ENCODE measurements at places on chromosomes 11 and 22. TPM values are rescaled to one million over a fixed set of nuclear protein-coding genes. Genes with fewer than 3 reads are reported as not detected.
A peak's percentile ranks its signal among the peaks of the same experiment; 100 is the strongest.

DNA sequence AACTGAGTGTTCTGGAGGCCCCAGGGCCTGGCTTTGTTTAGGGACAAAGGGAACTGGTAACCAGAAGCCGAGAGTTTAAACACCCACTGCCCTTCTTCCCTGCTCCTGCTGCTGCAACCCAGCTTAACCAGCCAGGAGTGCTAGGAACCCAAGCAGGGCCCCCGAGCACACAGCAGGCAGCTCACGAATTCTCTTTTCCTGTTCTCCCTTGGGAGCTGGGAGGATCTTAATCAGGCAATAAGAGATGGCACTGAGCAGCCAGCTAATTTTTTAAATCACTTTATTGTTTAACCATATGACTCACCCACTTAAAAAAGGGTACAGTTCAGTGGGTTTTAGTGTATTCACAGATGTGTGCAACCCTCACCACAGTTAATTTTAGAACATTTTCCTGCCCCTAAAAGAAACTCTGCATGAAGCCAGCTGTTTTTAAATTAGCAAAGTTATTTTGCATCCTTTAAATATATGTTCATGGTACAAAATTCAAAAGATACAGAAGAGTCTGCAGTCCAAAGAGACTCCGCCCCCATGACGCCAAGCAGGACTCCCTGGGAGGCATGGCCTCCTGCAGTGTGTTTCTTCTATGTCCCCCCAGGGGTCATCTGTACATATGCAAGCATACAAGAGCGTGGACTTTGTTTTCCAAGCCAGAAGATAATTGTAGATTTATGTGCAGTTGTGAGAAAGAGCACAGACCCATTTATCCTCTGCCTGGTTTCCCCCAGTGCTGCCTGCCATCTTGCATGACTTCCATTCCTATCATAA, 18.9 kb upstream of the PPP6R3 start:
- peak; percentile 78 for DNase-seq

Gene CYP2D6
- total RNA-seq, result 0.21 TPM

Gene POLD4
- 21.8 TPM for total RNA-seq

- DNase-seq, result no peak
These were observed 52.1 kb downstream of the RRM1 start for GRCh38 chr11:4146772-4147098.

DNA sequence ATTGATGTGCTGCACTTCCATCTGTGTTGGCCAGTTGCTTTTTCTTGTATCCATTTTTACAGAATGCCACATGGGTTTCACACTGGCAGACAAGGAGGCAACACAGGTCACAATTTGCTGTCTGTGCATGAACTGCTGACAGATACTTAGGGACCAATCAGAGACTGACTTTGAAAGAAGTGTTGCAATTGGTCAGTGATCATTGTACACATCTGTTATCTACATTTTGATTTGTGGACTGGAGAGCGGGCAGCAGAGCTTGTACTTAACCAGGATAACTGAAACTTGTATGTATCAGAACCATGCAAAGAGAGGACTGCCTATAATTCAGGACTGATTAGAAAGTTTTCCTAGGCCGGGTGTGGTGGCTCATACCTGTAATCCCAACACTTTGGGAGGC, 21.8 kb downstream of the PRR5 start:
- DNase-seq, result peak; percentile 91

DNA sequence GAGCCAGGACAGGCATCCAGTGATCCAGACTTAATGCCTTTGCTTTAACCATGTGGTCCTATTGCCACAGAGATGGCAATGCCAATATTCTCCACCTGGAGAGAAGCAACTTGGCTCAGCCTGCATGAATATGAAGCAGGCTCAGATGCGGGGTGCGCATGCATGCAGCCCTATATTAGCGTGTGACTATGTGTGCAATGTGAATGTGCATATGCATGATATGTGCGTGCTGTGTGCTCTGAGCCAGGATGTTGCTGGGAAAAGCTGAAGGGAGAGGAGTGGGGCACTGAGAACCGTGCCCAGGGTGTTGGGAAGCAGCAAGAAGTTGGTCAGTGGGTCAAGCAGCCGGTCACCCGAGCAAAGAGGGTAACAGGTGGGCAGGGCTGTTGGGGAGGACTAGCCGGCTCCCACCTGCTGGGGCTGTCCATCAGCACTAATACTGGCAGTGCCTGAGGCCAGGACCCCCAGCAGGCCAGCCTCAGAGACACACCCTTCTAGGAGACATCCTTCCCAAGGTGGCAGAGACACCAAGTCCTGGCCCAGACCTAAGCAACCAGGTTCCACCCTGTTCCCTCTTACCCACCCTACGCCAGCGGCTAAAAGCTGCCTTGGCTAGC, 24.8 kb upstream of the MYOD1 start:
- no peak for DNase-seq

DNA sequence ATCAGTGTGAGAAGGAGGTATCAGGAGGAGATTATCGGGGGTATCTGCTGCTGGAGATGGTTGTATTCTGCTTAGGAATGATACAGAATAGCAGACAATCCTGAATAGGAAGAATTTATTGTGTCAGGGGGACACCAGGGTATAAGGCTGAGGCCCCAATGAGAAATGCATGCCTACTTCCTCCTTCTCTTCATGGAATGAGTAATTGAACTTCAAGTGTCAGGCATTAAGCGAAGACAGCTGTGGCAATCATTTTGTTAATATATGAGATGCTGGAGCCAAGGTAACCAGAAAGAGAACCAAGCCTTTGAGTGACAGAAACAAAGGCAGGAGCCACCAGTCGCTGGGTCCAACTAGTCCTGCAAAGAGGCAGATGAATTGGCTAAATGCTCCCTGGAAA, 49.1 kb downstream of the KIRREL3 start:
- DNase-seq, result no peak

GRCh38 chr11:12232160-12232559, 121.8 kb downstream of the MICAL2 start:
- no peak for DNase-seq

Gene CARD16
- total RNA-seq, result 19.3 TPM

Gene LMO2
- not detected for total RNA-seq

Gene FIBP
- 60.8 TPM for total RNA-seq

GRCh38 chr11:115515647-115516395, 11.6 kb upstream of the CADM1 start:
- no peak for DNase-seq

- DNase-seq, result no peak
These were observed 20.1 kb downstream of the ELP4 start for GRCh38 chr11:31529701-31530100.

- DNase-seq, result no peak
These were observed 18.1 kb downstream of the MAML2 start for GRCh38 chr11:96324912-96325311.
